Activated T-cell treated with anti-CD3 and anti-CD28 coated beads, Interleukin-2, amount 50 U/mL, for 4 hours (primary cell): ENCODE measurements at places on chromosomes 5 and 9. TPM values are rescaled to one million over a fixed set of nuclear protein-coding genes. Genes with fewer than 3 reads are reported as not detected.

CDH9 gene
- not detected for total RNA-seq

MAMDC2 gene
- total RNA-seq, result not detected

AFAP1L1 gene
- 0.21 TPM for total RNA-seq

SLC6A7 gene
- total RNA-seq, result not detected

- no peak for DNase-seq
Observed at GRCh38 chr9:130490981-130491380, 46.2 kb downstream of the ASS1 start.

GRCh38 chr9:83208065-83208850 is 145.3 kb upstream of the RASEF start:
- no peak for DNase-seq

- DNase-seq, result no peak
Observed at GRCh38 chr9:129497005-129497812, 123.7 kb downstream of the C9orf50 start.

GRCh38 chr9:27499451-27499850 is 24.6 kb upstream of the IFNK start:
- DNase-seq, result no peak

DNA sequence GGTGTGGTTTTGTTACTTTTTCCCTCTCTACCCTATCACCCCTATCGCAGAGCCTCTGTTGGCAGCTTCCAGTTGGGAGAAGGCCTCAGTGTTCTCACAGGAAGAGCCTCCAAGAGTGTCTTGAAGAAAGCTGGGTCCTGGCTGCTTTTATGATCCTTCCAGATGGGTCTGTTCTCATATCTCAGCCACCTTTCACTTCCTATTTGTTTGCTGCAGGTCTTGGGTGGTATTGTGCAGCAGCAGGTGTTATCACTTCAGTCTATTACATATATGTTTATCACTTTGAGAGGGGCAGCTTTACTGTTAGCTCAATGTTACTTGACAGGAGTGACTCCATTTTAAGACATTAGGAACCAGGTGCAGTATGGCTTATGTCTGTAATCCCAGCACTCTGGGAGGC is 59.2 kb upstream of the GDNF start:
- no peak for DNase-seq

GRCh38 chr9:1977026-1977425 is 38.1 kb upstream of the SMARCA2 start:
- no peak for DNase-seq

GRCh38 chr9:83406921-83407320 is 131.3 kb downstream of the FRMD3 start:
- no peak for DNase-seq

DNA sequence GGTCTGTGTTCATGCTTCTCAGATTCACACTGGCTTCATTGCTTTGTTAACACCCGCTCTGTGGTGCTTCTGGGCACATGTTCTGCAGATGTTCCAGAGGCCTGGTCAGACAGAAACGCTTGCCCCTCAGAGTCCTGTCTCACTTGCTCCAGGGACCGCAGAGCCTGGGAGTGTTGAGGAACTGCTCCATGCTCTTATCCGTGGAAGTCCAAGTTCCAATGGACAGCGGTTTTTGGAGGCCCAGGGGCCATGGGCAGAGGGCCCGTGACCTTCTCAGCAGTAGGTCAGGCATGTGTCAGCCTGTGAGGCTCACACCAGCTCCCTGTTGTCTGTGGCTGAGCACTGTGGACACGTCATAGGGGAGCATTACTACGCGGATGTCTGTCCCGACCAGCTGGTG is 364.7 kb upstream of the IRX1 start:
- no peak for DNase-seq
